ENCODE measurements at places on chromosomes 13 and 19. TPM values are rescaled to one million over a fixed set of nuclear protein-coding genes. Genes with fewer than 3 reads are reported as not detected.

- peak overlapping the region; percentile 51 for H3K4me3 ChIP-seq
- no peaks in the 10 kb centered on the region for H3K36me3 ChIP-seq
- DNase-seq = no peak
- no peak overlapping the region for H3K27ac ChIP-seq
- H3K27me3 ChIP-seq = peaks cover 56% of the 10 kb centered on the region
Measured at GRCh38 chr19:35558400-35559280, 4.8 kb downstream of the ATP4A start.

- H3K36me3 ChIP-seq = peaks cover 11% of the 10 kb centered on the region
- no peak for DNase-seq
- H3K27ac ChIP-seq = no peak overlapping the region
- H3K4me1 ChIP-seq = peaks cover 8% of the 10 kb centered on the region
- no peaks in the 10 kb centered on the region for H3K27me3 ChIP-seq
Measured at GRCh38 chr19:536881-537404, 5.4 kb downstream of the CDC34 start.

DNA sequence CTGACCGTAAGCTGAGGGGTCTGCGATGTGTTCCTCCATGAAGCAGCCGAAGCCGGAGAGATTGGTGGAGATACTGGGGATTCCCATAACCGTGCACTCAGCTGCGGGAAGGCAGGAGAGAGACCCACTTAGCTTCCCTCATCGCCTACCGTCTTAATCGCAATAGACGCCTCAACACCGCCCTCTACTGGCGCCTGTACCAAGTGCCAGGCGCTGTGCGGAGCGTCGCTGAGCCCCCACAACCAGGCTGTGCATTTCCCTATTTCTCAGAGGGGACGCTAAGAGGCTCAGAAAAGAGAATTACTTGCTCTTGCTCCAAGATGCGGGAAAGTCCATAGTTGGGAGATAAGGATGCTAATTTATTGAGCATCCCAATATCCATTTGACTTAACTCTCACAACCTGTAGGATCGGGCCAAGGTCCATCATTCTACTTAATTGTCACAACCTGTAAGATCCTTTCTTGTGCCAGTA lies 5.8 kb downstream of the FTL start:
- no peak overlapping the region for H3K4me3 ChIP-seq
- peaks cover 57% of the 10 kb centered on the region for H3K36me3 ChIP-seq
- H3K27me3 ChIP-seq = no peaks in the 10 kb centered on the region
- peaks cover 15% of the 10 kb centered on the region for H3K4me1 ChIP-seq

DNA sequence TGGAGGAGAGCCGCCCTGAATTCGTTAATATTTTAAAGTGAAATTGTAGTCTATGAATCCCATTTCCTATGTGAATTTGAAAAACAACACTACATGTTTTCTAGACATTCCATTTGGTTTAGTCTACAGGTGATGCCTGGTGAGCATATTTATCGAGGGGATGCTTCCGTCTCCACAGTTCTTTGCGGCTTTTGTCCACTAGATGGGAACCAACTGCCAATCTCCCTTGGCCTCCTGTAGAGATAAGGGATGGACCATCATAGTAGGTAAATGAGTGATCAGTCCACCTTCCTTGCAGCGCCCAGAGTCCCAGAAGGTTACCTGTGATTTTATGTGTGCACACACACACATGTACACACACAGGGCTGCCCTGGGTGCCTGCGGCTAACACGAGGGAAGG lies 289.8 kb upstream of the SOX21 start:
- peak overlapping the region; percentile 51 for H3K4me3 ChIP-seq
- H3K27me3 ChIP-seq = peaks cover 20% of the 10 kb centered on the region
- DNase-seq = no peak
- H3K27ac ChIP-seq = no peak overlapping the region
- peaks cover 48% of the 10 kb centered on the region for H3K4me1 ChIP-seq

DNA sequence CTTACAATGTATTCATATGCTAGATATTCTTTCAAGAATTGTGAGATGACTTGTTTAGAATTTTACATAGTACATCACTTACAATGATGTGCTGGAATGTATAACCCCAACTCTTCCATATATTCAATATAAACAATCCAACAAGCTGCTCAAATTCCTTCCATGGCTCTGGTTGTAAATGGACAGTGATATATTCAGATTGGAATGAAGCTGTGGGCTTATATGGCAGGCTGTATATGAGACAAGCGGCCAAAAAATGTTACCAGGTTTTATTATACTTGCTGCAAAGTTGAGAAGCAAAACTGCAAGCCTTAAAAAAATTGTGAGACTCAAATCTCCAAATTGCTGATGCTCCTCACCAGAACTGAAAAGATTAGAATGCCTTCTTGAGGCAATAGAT lies 83.6 kb upstream of the KLF12 start:
- no peaks in the 10 kb centered on the region for H3K4me1 ChIP-seq
- H3K27me3 ChIP-seq = no peaks in the 10 kb centered on the region
- no peak for DNase-seq
- no peaks in the 10 kb centered on the region for H3K36me3 ChIP-seq
- H3K27ac ChIP-seq = no peak overlapping the region

DNA sequence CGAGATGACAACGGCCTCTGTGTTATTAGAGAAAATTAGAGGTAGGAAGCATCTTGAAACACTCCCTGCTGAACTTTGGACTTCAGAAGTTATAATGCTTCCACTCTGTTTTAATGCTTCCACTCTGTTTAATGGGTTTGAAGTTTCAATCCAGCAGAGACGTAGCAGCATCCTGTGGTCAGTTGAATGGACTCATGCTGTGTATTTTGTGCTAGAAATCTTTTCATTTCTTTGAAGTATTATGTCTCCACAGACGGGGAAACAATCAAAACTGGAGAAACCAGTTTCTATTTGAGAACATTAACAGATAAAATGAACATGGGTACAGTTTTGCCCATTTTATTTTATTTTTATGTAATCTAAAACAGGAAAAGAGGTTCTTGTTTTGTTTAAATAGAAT lies 1736.2 kb downstream of the SLITRK5 start:
- no peaks in the 10 kb centered on the region for H3K27me3 ChIP-seq
- peaks cover 11% of the 10 kb centered on the region for H3K4me1 ChIP-seq
- H3K36me3 ChIP-seq = no peaks in the 10 kb centered on the region
- H3K27ac ChIP-seq = no peak overlapping the region

GRCh38 chr19:56740501-56740900 lies 68.9 kb upstream of the ZNF835 start:
- peaks cover 20% of the 10 kb centered on the region for H3K27me3 ChIP-seq
- no peak for DNase-seq
- no peak overlapping the region for H3K4me3 ChIP-seq
- H3K4me1 ChIP-seq = no peaks in the 10 kb centered on the region
- H3K27ac ChIP-seq = no peak overlapping the region

GRCh38 chr19:47143322-47144073 lies 12.9 kb downstream of the SAE1 start:
- no peak for DNase-seq
- no peak overlapping the region for H3K4me3 ChIP-seq
- H3K36me3 ChIP-seq = peaks cover 66% of the 10 kb centered on the region

GRCh38 chr13:114140906-114141250 lies 8.5 kb upstream of the RASA3 start:
- DNase-seq = peak; percentile 7
- no peak overlapping the region for H3K27ac ChIP-seq
- 0 out of 2 replicates have a peak, but pooled peaks cover 4% of the 10 kb centered on the region for H3K36me3 ChIP-seq
- no peak overlapping the region for H3K4me3 ChIP-seq

DNA sequence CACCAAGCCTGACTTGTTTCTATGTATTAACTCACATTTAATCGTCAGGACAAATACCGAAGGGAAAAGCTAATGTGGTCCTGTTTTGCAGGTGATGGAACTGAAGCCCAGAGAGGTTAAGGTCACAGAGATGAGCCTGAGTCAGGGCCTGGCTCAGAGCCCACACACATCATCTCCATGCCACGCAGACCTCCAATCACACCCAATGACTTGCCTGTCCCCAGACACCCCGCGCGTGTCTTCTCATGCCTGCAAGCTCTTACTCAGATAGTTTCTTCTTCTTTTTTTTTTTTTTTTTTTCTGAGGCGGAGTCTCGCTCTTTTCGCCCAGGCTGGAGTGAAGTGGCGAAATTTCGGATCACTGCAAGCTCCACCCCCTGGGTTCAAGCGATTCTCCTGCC lies 16.4 kb downstream of the SIX5 start:
- H3K36me3 ChIP-seq = no peaks in the 10 kb centered on the region
- no peak overlapping the region for H3K4me3 ChIP-seq
- H3K27ac ChIP-seq = no peak overlapping the region
- peaks cover 8% of the 10 kb centered on the region for H3K27me3 ChIP-seq

DNA sequence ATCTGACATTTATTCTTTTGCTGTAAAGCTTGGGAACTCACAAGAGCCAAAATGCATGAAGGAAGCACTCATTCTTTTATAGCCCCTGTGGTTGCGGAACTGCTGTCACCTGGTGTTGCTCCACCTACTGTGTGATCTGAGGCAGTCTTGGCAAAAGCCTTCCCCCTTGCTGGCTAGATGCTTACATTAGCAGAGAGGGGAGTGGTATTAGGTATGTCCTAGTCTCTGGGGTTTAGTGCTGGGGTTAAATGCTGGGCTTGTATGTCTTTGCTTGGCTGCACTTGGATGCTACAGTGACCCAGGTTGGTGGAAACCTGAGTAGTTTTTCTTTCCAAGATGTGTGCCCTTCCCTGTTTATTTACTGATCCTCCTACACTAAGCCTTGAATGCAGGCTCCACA lies 99.3 kb downstream of the WDFY2 start:
- DNase-seq = no peak
- H3K36me3 ChIP-seq = no peaks in the 10 kb centered on the region
- no peak overlapping the region for H3K4me3 ChIP-seq

GRCh38 chr13:107375701-107376340 lies 807.9 kb upstream of the ARGLU1 start:
- H3K36me3 ChIP-seq = no peaks in the 10 kb centered on the region
- no peaks in the 10 kb centered on the region for H3K27me3 ChIP-seq
- H3K27ac ChIP-seq = no peak overlapping the region
- H3K4me1 ChIP-seq = peaks cover 34% of the 10 kb centered on the region
- no peak overlapping the region for H3K4me3 ChIP-seq

DNA sequence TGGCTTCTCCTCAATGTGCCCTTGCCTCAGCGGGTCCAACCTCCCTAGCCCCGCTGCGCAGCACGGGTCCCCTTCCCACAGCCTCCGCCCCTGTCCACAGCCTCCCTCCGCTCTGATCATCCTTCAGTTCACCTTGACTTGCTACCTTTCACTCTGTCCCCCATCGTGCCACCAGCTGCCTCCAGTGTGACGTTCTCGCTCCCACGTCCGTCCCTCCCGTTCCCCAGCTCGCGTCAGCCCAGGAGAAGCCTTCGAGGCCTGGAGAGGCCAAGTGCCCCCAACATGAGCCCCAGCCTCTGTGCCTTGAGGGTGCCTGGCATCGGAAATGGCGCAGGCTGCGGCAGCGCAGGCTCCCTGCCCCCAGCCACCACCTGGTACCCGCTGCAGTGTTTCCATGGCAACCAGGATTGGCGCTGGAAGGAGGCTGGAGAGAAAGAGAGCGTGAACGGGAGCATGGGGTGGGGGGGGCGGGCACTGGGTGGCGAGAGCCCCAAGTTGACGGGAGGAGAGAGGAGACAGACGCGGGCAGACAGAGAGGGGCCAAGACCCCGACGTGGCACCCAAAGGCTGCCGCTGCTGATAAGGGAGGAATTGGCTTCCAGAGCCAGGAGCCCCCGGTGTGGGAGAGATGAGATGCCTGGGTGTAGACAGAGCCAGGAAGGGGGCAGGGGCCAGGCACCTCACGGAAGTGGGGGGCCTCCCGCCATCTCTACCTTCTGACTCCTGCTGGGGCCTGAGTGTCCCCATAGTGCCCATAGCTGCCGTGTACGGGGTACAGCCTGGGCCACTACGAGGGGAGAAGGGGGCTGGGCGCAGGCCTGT lies 844 bp upstream of the ASPDH start:
- H3K36me3 ChIP-seq = peaks cover 5% of the 10 kb centered on the region
- H3K4me3 ChIP-seq = no peak overlapping the region
- no peak overlapping the region for H3K27ac ChIP-seq
- DNase-seq = no peak
- H3K27me3 ChIP-seq = peaks cover 36% of the 10 kb centered on the region

The PLEKHF1 gene
- 10.8 TPM for total RNA-seq

The SBK2 gene
- total RNA-seq = 5.2 TPM

The KANK3 gene
- 8.0 TPM for total RNA-seq

The NOVA2 gene
- total RNA-seq = 15.6 TPM

The ZNF471 gene
- total RNA-seq = 1.5 TPM

The PRR19 gene
- 3.7 TPM for total RNA-seq
